ENCODE measurements at places on chromosomes 12 and 14.

DNA sequence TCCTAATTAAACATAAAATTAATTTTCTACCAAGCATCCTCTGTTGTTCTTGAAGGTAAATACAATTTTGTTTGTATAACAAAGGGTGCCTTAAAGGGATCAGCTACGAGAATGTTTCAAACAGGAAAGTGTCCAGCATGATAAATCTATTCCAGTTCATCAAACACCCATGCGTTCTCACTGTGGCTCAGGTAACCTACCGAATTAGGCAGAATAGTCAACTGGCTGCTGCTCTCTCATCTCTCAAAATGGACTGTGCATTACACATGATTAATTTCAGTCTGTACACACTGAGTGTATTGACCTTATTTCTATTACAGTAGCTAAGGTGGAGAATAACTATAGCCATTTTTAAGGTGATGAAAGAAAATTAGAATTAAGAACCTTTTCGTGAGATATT lies 127.5 kb upstream of the RMST start:
- no peak for DNase-seq

- no peak for DNase-seq
Observed at GRCh38 chr12:65074932-65075331, 46.2 kb downstream of the WIF1 start.

DNA sequence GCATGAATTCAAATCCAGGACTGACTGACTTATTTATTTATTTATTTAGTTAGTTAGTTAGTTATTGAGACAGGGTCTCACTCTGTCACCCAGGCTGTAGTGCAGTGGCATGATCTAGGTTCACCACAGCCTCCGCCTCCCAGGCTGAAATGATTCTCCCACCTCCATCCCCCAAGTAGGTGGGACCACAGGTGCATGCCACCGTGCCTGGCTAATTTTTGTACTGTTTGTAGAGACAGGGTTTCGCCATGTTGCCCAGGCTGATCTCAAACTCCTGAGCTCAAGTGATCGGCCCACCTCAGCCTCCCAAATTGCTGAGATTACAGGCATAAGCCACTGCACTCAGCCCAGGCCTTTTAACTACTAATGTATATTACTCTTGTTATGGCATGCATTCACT lies 36.0 kb downstream of the BTG1 start:
- DNase-seq = no peak

- DNase-seq = no peak
Observed at GRCh38 chr12:111249018-111249370, 119.9 kb downstream of the PHETA1 start.

GRCh38 chr12:109188108-109188712 lies 71.8 kb downstream of the ACACB start:
- DNase-seq = no peak

GRCh38 chr12:66808606-66809005 lies 129.7 kb upstream of the GRIP1 start:
- no peak for DNase-seq

GRCh38 chr14:78104160-78104559 lies 66.0 kb upstream of the NRXN3 start:
- DNase-seq = no peak

GRCh38 chr14:53450871-53451270 lies 297.7 kb upstream of the DDHD1 start:
- no peak for DNase-seq

- no peak for DNase-seq
Observed at GRCh38 chr12:102061096-102061559, 663 bp downstream of the WASHC3 start.

- no peak for DNase-seq
Observed at GRCh38 chr14:37587131-37587803, 7.8 kb downstream of the FOXA1 start.

DNA sequence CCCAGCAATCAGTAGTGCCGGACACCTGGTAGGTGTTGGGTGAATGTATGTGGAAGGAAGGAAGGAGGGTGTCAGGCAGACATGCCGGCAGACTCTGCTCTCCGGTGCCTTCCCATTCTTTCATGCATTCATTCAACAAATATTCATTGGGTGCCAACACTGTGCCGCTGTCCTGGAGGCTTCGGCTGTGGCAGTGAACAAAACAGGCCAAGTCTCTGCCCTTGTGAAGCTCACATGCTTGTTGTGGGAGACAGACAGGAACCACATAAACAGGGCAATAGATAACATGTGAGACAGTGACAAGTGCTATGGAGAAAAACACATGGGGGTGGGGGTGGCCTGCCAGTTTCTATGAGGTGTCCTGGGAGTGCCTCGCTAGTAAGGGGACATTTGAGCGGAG lies 56.5 kb upstream of the ATF1 start:
- DNase-seq = no peak

DNA sequence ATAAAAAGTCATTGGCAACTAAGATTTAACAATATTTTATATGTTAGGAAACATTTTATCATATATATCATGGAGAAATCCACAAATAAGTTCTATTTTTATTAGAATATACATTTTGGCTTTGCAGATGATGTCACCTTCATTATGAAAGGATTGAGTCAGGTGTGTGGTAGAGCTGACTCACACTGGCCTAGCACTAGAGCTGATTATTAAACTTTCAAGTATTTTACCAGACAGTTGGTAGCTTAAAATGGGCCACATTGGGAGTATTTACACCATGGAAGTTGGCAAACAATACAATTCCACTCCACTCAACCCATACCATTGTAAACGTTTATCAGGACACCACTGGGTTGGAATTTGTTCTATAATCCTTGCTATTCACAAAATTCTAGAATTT lies 1036.6 kb downstream of the TRHDE start:
- DNase-seq = no peak

DNA sequence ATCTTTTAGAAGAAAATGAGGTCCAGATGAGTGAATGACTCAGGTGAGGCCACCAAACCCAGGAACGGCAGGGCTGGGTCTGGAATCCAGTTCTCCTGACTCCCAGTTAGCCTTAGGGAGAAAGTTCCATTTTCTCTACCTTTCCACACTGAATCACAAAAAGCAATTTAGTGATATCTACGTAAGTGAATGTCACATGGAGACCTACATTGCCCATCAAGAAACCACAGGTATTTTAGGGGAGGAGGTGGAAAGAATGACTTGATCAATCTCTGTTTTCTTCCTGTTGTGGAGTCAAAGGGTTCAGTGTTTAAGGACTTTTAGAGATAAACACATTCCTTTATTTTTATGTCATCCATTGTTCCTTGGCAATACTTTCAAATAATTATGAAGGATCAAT lies 106.9 kb upstream of the PTPRB start:
- DNase-seq = no peak

GRCh38 chr12:115455268-115455681 lies 771.3 kb upstream of the TBX3 start:
- no peak for DNase-seq

DNA sequence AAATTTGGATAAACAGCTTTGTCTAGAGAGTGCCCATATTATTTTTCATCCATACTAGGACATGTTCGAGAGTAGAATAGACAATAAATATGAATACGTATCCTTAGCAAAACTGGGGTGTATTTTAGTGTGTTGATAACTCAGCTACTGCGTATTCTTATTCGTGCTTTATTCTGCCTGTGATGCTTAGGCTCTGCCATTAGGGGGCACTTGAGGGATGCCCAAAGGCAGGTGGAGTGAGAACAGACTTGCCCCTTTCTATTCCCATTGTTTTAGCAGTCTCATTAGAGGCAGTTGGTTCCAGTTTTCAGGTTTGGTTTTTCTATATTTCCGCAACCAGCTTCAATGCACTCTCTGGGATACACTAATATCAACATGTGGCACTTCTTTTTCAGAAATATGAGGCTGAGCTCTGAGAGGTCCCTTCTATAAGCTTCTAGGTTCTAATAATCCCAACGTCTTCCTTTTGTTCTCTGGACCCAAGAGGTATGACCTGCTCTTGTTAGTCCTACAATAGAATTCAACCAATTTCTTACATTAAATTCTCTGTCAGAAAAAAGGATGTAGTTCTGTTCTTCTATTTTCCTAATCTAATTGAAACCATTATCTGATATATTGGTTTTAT lies 985.7 kb upstream of the FBXO33 start:
- DNase-seq = no peak

GRCh38 chr12:27031531-27031930 lies 9.2 kb downstream of the MED21 start:
- DNase-seq = peak; percentile 40

- DNase-seq = no peak
Observed at GRCh38 chr12:47012552-47012951, 66.9 kb upstream of the PCED1B start.

- DNase-seq = no peak
Observed at GRCh38 chr14:96135285-96135684, 69.4 kb upstream of the BDKRB2 start.

DNA sequence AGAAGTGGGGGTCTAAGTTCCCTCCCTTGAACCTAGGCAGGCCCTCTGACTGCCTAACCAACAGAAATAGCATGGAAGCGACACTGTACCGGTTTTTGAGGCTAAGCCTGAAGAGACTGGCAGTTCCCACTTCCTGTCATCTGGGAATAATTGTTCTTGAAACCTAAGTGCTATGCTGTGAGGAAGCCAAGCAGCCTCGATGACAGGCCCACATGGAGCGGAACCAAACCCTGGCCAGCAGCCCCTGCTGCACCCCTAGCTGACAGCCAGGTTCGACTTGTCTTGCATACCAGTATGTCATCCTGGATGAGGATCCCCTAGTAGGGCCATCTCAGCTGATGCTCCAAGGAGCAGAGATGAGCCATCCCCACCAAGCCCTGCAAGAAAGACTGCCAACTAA lies 6.4 kb upstream of the GPR68 start:
- no peak for DNase-seq

DNA sequence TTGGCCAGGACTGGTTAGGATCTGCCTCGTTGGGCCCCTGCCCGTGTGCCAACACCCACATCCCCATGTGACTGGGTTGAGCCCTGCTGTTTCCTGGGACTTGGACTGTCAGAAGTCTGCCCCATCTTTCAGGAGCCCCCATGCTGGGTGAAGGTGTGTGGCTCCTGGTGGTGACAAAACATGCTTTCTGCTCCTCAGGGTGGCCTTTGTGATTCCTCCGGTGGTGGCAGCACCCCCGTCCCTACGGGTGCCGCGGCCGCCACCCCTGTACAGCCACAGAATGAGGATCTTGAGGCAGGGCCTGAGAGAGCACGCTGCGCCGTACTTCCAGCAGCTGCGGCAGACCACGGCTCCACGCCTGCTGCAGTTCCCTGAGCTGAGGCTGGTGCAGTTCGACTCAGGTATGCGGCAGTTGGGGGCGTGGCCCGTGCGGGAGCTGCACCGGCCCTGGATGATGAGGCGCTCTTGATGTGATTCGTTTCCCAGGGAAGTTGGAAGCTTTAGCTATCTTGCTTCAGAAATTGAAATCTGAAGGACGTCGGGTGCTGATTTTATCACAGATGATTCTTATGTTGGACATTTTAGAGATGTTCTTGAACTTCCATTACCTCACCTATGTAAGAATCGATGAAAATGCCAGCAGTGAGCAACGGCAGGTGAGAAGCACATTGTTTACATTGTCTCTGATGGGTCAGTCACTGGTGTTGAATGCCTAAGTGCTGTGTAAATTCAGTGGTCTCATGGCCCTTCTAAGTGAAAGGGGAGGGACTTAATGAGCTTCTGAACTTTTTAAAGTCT lies 80.0 kb downstream of the EP400 start:
- no peak for DNase-seq

- DNase-seq = no peak
Observed at GRCh38 chr14:68233101-68233784, 413.7 kb downstream of the RAD51B start.

DNA sequence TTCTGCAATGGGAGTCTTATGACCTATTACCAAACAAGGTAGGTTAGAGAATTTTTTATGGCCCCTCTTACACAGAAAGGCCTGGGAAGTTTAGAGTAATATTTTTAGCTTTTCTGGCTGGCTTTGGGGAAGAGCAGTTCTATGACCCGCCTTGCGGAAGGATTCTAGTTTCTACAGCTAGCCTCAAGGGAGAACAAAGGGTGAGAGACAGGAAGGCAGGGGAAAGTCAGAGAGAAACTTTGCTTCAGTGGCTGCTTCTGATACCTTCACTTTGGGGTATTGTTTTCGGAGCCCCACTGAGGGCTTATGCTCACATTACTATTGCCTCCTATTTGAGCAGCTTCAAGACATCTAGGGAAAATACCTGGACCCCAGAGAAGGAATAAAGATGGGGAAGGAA lies 80.7 kb upstream of the NUDT4 start:
- no peak for DNase-seq

GRCh38 chr14:71238835-71239234 lies 331.6 kb downstream of the PCNX1 start:
- DNase-seq = no peak

- no peak for DNase-seq
Observed at GRCh38 chr12:112750971-112751370, 40.6 kb upstream of the RPH3A start.

DNA sequence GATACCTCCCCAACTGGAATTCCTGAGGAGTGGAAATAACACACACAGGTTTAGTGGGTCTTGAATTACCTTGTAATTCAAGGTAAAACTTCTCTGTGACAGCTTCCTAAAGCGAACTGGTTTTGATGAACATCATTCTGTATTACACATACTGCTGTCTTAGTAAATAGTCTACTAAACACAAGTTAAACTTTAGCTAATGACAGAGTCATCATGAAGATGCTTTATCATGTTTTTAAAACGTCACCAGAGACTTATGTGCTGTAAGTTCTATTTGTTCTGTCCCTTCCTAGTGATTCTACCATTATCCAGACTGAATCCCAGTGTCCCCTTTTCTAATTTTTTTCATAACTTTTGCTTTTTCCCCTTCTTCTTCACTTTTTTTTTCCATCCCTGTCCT lies 11.6 kb upstream of the GXYLT1 start:
- no peak for DNase-seq

- no peak for DNase-seq
Observed at GRCh38 chr14:32564596-32564995, 235.5 kb downstream of the AKAP6 start.

DNA sequence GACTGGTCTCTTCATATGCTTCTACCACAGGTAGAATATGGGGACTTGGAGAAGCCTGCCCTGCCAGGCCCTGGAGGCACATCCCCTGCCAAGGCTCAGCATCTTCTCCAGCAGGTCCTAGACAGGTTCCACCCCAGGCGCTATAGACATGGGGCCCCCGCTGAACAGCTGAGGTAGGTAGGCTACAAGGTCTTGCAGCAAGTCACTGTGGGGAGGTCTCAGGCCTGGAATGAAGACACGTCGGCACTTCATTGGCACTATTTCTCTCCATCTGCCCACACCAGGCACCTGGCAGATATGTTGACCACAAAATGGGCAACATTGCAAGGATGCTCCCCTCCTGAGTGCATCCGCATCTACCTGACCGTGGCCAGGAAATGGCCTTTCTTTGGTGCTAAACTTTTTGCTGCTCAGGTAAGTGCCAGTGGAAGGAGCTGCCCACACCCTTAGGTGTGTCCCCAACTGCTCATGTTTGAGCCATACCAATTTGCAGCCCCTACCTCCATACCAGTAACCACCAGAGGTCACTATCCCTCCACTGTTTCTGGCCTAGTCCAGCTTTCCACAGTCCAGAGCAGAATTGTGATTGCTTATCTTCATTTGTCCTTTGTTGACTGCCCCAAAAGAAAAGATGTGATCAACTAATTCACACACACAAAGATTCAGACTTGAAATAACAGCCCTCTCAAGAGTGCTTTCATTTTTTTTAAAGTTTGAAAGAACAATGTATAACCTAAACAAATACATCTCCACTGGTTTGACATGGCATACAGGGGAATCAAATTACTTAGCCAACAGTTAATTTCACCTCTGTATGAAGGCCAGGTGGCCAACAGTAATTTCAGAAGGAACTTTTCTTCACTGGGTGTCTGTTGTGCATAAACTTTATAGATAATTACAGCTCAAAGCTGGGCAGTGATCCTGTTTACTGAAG lies 16.1 kb downstream of the PIGH start:
- DNase-seq = no peak

- no peak for DNase-seq
Observed at GRCh38 chr12:104600790-104601739, 144.3 kb downstream of the CHST11 start.

- DNase-seq = no peak
Observed at GRCh38 chr12:132484183-132484890, 5.6 kb upstream of the FBRSL1 start.

Data from AG04449 (cell line).